ENCODE measurements at places on chromosomes 2 and 18.
A peak's percentile ranks its signal among the peaks of the same experiment; 100 is the strongest.

DNA sequence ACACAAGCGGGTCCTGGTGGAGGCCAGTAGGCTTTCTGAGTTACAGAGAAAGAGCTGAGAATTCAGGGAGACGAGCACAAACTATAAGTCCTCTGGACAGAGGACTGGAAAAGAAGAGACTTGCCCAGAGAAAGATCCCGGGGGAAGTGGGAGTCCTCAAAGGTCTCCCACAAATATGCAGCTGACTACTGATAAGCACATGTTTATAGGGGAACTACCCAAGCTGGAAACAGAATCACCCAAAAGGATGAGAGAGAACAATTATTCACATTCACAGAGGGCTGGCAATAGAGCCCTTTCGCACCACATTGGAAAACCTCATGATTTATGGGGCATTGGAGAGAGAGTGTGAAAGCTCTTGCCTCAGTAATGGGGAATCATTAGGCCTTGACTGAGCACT is 337.6 kb downstream of the IRS1 start:
- no peak for DNase-seq

- DNase-seq, result peak; percentile 73
Measured at GRCh38 chr2:150478200-150478974, 9.1 kb downstream of the RND3 start.

GRCh38 chr2:54634564-54635511 is 88.6 kb upstream of the EML6 start:
- DNase-seq, result peak; percentile 42

GRCh38 chr2:130336877-130337734 is 5.6 kb upstream of the IMP4 start:
- peak; percentile 79 for DNase-seq

DNA sequence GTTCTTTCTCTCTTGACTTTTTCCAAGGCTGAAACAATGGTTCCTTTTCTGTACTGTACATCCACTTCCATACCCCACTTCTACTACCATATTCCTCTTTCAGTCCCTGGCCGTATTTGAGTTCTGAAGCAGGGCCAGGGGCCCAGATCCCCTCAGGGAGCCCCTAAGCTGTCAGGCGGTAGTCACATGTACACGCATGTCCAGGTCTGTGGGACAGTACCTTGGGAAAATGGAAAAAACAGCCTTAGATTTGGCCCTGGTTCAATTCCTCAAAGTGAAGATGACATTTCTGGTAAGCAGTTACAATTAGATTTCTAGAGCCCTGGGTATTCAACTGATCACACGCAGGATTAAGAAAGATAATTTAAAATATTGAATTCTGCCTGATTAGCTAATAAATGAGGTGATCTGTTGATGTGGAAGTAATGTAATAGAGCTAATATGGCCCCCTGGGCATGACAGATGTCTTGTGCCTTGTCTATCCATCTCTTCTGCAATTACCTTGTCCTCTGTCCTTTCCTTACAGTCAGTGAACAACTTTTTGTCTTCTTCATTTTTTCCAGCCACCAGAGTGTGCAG is 44.4 kb downstream of the MRPL33 start:
- DNase-seq, result no peak

GRCh38 chr18:53018791-53019190 is 678.8 kb downstream of the DCC start:
- no peak for DNase-seq

DNA sequence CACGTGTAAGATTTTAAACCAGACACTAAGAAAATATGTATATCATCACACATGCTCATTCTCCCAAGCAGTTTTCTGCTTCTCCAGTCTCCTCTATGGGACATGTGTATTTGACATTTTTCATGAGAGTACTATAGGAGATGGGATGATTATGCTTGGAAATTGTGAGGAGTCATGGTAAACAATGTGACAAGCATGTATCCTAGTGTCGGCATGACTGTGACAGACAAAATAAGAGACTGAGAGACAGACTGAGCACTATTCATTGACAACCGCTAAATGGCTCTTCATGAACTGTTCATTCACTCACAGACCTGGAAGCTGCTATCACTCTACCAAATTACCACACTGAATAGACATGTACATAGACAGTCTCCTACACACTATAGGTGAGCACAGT is 127.1 kb downstream of the VWC2L start:
- no peak for DNase-seq

DNA sequence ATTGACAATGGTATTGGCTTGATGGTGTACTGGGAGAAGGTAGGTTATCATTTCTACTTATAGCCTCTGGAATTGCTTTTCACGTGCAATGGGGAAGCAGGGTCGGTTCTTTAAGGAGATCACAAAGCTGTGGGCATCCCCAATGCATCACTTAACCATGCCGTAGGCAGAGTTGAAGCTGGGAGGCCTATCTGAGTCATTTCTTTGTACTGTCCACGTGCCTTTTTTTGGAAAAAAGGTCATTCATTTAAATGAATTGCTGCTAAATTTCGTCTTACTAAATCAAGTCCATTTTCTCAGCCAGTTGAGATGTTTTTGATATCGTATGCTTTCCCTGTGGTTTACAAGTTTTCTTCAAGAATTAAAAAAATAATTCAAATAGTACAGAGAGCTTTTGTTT is 17.2 kb upstream of the GYPC start:
- no peak for DNase-seq

DNA sequence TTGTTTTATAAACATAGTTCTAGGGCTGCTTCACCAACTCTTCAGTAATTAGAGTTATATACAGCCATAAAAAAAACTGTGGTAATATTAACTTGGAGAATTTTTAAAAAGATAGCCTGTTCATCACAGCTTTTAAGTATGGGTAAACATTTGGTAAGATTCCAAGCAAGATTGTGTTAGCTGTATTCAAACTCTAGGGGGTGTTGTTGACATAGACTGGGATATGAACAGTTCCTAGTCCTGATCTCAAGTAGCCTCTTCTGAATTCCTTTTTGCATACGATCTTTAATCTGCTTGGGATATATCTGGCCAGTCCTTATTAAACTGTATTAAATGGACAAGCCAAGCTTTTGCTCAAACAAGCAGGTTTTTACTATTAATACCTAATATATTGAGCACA is 13.4 kb downstream of the NOP58 start:
- peak; percentile 61 for DNase-seq

- DNase-seq, result peak; percentile 20
Measured at GRCh38 chr18:49135877-49136276, 185.1 kb upstream of the SMAD7 start.

GRCh38 chr2:134610871-134611270 is 107.9 kb downstream of the TMEM163 start:
- no peak for DNase-seq

DNA sequence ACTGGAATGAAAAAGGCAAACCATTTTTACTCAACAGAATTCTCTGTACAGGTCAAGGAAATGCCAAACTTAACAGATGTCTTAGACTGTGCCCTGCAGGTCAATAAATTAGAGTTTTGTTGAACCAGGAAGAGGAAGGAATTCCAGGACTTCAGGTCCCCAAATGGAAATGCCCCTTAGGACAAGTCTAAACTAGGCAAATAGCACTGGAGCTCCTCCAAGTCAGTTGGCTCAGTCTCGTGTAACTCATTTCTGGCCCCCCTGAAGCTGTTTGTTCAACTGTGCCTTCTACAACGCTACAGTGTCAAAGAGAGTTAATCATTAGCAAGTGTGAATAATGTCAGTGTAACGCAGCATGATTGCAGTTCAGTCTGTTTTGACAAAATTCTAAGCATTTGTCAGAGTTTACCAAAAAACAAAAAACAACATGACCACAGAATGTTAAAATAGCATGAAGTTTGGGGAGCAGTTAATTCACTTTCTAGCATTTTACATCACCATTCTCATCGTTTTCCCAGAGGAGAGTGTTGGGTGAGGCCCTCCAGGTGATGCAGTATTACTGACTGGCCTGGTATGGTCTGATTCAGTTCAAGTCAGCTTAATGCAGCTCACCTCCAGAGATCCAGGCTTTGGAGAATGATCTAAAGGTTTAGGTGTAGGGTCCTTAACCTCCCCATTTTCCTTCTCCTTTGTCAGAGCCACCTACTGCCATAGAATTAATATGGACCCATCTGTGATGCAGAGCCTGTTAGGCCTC is 108.1 kb downstream of the AQP4 start:
- DNase-seq, result no peak

DNA sequence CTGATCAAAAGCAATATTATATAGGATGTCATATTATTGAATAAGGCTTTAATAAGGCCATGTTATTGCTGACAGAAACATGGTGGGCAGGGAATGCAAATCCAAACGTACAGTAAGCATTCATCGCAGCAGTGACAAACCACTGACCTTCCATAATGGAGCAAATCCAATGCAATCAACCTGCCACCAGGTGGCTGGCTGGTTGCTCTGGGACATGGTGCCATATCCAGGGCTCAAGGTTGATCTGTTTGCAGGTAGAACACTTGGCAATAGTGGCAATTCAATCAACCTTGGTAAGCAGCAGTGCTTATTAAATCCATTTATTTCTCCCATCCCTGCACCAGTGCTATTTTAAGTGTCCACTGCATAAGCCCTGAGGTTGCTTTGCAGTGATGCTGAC is 75.4 kb downstream of the CERKL start:
- no peak for DNase-seq

- no peak for DNase-seq
Measured at GRCh38 chr2:113225263-113226259, 51.8 kb downstream of the PSD4 start.

DNA sequence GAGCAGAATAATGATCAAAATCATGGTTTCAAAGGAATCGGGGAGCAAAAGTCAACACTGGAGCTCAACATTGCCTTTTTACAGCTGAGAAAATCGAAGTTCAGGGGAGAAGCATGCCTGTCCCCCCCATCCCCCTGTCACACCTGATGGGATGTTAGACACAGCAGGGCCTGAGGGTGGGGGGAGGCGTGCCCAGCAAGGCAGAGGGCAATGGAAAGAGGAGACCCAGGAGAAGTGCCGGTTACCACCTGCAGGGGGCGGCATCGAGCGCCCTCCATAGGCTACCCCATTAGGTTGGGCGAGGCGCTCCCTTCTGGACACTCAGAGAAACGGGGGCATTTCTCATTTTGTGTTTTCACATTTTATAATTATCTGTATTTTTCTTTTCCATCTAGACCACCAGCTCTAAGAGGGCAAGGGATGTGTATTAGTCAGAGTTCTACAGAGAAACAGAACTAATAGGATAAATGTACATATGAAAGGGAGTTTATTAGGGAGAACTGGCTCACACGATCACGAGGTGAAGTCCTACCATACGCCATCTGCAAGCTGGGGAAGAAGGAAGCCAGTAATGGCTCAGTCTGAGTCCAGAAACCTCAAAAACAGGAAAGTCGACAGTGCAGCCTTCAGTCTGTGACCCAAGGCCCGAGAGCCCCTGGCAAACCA is 271.3 kb downstream of the LRATD1 start:
- DNase-seq, result no peak

- no peak for DNase-seq
Measured at GRCh38 chr2:236516708-236517107, 52.9 kb upstream of the ACKR3 start.

GRCh38 chr18:23223641-23224040 is 88.4 kb downstream of the CABLES1 start:
- no peak for DNase-seq

DNA sequence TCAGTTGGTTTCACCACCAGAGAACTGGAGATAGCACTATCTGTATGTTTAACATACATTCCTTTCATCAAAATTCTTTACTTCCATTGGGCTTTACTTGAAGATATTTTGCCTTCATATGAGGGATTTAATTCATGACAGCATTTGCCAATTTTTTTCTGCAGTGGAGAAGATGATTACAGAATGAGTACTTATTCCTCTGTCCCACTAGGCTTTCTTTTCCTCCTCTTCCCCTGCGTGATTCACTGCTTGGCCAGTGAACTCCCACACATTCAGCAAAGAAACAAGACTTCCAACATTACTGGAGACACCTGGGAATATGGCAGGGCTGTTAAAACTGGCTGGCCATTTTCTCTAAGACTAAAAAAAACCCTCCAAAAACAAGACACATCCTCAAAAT is 425.8 kb upstream of the KCNH7 start:
- peak; percentile 85 for DNase-seq

DNA sequence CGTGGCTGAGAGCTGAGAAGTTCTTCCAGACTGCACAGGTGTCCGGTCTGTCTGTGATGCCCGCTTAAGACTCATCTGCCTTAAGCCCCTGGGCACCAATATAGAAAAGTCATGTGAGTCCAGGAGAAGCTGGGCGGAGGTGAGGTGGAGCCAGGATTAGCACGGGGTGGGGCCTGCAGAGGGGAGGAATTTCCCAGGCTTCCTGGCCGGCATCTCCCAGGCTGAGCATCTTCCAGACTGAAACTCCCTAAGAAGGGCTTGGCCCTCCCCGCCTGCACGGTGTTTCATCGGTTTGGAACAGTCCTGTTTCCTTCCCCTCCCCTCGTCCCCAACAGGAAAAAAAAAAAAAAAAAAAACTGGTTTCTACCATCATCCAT is 270.3 kb downstream of the ATAD2B start:
- peak; percentile 13 for DNase-seq

- peak; percentile 33 for DNase-seq
Measured at GRCh38 chr2:166485558-166486178, 8.4 kb downstream of the SCN7A start.

DNA sequence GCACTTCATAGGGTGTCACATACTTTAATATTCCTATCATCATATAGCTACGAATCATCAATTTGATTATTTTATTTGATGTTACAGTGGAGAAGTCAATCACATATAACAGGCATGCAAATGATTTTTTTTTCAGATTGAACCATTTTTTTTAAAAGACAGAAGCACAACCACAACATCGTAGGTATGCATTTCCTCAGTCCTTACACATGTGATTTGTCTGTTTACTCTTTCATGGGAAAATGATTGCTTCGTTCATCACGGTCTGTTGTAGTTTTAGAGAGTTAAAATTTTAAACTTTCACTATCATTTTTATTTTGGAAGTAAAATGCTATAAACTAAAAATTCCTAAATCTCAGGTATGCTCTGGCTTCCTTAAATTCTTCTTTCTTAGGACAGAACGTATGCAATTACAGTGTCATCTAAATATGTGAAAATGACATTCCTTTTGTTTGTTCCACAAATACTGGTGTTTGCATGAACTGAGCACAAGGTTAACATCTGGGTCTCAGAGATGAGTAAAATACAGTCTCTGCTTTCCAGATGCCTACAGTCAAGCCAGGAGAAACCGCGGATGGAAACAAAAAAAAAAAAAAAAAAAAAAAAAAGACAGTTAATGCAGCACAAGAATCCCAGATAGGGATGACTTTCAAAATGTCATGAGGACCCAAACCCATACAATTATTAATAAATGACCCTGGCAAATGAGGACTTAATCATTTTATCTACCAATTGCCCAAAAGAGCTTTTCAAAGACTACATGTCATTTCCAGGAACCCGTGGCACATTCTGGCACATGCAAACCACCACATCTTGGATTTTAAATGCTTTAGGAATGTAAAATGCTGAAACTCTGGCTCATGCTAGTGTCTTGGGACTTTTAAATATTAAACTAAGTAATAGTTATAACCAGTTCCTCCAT is 201.2 kb downstream of the LRP1B start:
- peak; percentile 37 for DNase-seq

- peak; percentile 13 for DNase-seq
Measured at GRCh38 chr2:203623661-203624060, 82.8 kb upstream of the CD28 start.

- DNase-seq, result no peak
Measured at GRCh38 chr18:79940126-79940813, 11.2 kb downstream of the SLC66A2 start.

Data from fibroblast of upper back skin (primary cell).